Tibial nerve (tissue), 4 donors: ENCODE measurements at places on chromosomes 11 and 22.
A peak's percentile ranks its signal among the peaks of the same experiment; 100 is the strongest.

GRCh38 chr11:35937111-35937510 lies 6.8 kb upstream of the LDLRAD3 start:
- no peaks in the 10 kb centered on the region for H3K4me1 ChIP-seq
- H3K27ac ChIP-seq = no peak overlapping the region
- H3K36me3 ChIP-seq = no peaks in the 10 kb centered on the region
- no peak overlapping the region for H3K4me3 ChIP-seq

GRCh38 chr11:75814677-75815344 lies at the start of gene UVRAG:
UVRAG (plus strand) TSS chr11:75815210; CDS start chr11:75815408, 198 bp downstream.
- peak within 1 kb of the TSS; percentile 68 for H3K27ac ChIP-seq
- no peaks in the 10 kb centered on the region for H3K36me3 ChIP-seq
- peaks cover 17% of the 10 kb centered on the region for H3K4me1 ChIP-seq
- H3K4me3 ChIP-seq = peak within 1 kb of the TSS; percentile 98
- no peaks in the 10 kb centered on the region for H3K27me3 ChIP-seq

DNA sequence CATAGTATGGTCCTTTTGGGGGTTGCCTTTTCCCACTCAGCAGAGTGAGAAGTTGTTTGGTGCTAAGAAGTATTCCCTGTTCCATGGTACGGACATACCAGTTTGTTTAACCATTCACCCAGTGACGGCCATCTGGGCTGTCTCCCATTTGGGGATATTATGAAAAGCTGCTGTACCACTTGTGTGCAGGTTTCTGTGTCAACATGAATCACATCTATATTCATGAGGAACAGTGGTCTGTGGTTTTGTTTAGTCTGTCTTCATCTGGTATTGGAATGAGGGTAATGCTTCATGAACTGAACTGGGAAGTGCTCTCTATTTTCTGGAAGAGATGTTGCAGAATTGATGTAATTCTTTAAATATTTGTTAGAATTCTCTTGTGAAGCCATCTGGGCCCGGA lies 89.5 kb downstream of the TRMU start:
- no peaks in the 10 kb centered on the region for H3K36me3 ChIP-seq
- no peaks in the 10 kb centered on the region for H3K4me1 ChIP-seq
- peaks cover 13% of the 10 kb centered on the region for H3K27me3 ChIP-seq
- DNase-seq = no peak

DNA sequence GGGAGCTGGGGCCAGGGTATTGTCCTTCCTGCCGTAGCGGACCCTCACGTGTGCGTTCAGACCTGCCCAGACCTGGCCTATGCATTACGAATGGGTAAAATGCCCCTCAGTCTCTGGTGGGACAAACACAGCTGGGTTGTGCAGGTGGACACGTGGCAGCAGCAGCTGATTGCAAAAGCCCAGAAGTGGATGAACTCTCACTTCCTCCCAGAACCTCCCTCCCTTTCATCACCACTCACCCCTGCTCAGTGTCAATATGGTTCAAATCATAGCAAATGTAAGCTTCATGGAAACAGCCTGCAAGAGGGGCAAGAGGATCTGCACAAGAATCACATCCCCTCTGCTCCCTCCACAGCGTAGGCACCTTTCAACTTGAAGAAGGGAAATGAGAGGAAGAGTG lies 352.1 kb downstream of the OPCML start:
- no peaks in the 10 kb centered on the region for H3K4me1 ChIP-seq

DNA sequence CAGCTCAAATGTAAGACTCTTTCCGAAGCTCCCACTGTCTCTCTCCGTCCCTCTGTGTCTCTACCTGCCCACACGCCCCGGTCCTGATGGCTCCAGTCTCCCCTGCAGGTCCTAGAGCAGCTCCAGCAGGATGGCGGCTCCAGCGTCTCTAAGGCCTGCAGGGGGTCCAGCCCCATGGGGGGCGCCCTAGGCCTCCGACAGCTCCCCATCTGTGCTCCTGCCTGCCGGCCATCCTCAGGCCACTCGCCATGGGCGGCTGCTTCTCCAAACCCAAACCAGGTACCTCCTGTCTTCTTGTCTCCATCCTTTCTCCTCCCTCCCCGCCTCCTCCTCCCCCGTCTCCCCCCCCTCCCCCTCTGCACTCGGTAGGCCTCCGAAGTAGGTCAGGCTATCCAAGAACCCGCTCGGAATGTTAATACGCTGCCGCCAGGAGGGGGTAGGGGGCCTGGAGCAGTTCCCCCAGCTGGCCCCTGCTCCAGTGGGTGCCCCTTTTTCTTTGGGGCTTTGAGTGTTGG lies 699 bp downstream of the AIFM3 start:
- DNase-seq = no peak
- no peak overlapping the region for H3K4me3 ChIP-seq
- no peaks in the 10 kb centered on the region for H3K4me1 ChIP-seq
- no peaks in the 10 kb centered on the region for H3K36me3 ChIP-seq
- no peak overlapping the region for H3K27ac ChIP-seq

GRCh38 chr11:66878474-66878873 lies 21.6 kb downstream of the LRFN4 start:
- H3K4me1 ChIP-seq = peaks cover 34% of the 10 kb centered on the region
- no peaks in the 10 kb centered on the region for H3K27me3 ChIP-seq
- no peak overlapping the region for H3K4me3 ChIP-seq
- no peak for DNase-seq
- H3K36me3 ChIP-seq = no peaks in the 10 kb centered on the region
- no peak overlapping the region for H3K27ac ChIP-seq

DNA sequence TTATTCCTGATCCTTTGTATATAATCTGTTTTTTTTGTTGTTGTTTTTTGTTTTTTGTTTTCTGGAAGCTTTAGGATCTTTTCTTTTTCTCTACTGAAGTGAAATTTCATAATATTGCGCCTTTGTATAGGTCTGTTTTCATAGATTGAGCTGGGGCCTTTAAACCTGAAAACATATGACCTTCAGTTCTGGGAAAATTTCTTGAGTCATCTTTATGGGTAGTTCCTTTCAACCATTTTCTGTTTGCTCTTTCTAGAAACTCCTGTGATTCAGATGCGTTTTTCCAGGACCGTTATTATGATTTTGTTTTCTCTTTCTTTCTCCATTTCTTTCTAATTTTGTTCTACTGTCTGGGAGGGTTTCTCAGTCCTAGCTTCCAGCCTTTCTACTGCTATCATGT lies 43.7 kb downstream of the BSX start:
- H3K4me1 ChIP-seq = no peaks in the 10 kb centered on the region
- no peak overlapping the region for H3K27ac ChIP-seq
- no peaks in the 10 kb centered on the region for H3K27me3 ChIP-seq
- no peaks in the 10 kb centered on the region for H3K36me3 ChIP-seq

DNA sequence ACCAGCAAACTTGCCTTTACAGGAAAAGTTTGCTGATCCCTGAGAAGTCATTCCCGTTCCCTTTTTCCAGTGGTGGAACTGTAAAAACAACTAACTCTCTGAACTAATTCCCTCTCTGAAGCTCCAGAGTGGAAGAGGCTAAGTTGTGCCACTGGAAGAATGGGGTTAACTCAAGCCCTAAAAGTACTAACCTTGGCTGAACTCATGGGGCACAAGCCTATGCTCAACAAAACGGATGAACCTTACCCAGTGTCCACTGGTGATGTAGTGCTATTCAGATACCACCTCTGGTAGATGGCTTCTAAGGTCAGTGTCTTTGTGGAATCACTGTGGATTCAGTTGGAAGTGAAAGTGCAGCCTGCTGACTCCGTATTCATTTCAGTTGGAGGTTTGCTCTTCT lies 59.9 kb upstream of the GNAZ start:
- no peak overlapping the region for H3K27ac ChIP-seq
- H3K27me3 ChIP-seq = no peaks in the 10 kb centered on the region
- H3K4me3 ChIP-seq = no peak overlapping the region
- H3K4me1 ChIP-seq = no peaks in the 10 kb centered on the region

GRCh38 chr11:128130052-128130451 lies 457.3 kb downstream of the ETS1 start:
- H3K36me3 ChIP-seq = no peaks in the 10 kb centered on the region
- no peaks in the 10 kb centered on the region for H3K4me1 ChIP-seq
- H3K27ac ChIP-seq = no peak overlapping the region
- no peak overlapping the region for H3K4me3 ChIP-seq

DNA sequence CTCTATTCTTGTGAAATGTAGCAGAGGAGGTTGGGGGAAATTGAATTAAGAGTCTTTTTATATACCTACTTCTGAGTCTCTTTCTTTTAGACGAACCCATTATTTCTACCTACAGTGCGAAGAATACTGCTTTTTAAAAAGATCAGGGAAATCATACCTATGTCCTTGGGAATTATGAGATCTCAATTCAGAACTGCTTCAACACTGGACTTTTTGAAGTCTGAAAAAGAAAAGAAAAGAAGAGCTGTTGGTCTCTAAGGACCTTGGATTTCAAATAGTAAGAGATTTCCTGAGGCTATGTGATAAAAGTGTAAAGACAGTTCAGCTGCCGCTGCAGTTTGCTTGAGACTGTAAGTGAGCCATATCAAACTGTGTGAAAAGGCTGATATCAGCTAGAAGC lies 3.7 kb upstream of the OR5B21 start:
- H3K4me1 ChIP-seq = no peaks in the 10 kb centered on the region
- no peak overlapping the region for H3K27ac ChIP-seq
- H3K4me3 ChIP-seq = no peak overlapping the region
- no peaks in the 10 kb centered on the region for H3K27me3 ChIP-seq
- no peaks in the 10 kb centered on the region for H3K36me3 ChIP-seq

DNA sequence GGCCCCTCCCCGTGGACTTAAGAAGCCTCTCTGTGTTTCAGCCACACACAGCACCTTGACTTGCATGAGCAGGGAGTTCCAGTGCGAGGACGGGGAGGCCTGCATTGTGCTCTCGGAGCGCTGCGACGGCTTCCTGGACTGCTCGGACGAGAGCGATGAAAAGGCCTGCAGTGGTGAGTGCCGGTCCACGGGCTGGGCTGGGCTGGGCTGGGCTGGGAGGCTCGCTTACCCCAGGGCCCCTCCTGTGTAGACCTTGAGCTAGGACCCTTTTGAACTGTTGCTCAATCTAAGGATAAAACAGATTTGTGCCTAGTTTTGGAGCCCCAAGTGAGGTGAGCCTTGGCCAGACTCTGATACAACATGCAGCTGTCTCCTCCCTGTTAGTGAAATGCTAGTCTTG lies 151.4 kb upstream of the SORL1-AS1 start:
- no peaks in the 10 kb centered on the region for H3K4me1 ChIP-seq
- DNase-seq = no peak
- H3K27me3 ChIP-seq = no peaks in the 10 kb centered on the region
- no peaks in the 10 kb centered on the region for H3K36me3 ChIP-seq

DNA sequence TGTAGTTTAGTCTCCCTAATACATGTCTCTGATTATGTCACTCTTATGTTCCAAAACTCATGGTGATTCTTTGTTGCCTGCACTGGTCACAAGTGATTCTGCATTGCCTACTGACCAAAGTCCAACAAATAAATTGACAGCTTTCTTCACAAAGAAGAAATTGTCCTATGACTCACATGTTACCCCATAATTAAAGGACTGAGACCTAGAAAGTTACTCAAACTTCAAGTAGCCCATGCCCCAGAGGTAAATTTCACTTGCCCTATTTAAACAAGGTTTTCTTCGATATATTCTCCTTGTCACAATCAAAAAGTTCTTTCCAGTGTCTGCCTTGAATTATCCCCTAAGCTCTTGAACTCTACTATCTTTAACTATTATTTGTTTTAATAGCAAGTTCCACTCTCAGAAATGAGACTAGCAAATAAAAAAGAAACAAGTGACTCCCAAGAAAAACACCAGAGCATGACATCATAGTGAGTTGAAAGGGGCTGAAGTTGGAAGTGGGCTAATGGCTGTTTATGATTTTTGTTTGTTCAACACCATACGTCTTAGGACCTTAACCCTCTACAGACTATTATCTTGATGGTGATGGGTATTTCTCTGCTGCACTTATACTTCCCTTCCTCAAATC lies 94.5 kb upstream of the BLID start:
- peak overlapping the region; percentile 93 for H3K27ac ChIP-seq
- no peak overlapping the region for H3K4me3 ChIP-seq
- no peaks in the 10 kb centered on the region for H3K4me1 ChIP-seq

GRCh38 chr11:109378034-109378433 lies 44.0 kb upstream of the C11orf87 start:
- peak overlapping the region; percentile 20 for H3K27ac ChIP-seq
- H3K27me3 ChIP-seq = no peaks in the 10 kb centered on the region
- H3K4me3 ChIP-seq = no peak overlapping the region
- DNase-seq = no peak
- no peaks in the 10 kb centered on the region for H3K4me1 ChIP-seq
- no peaks in the 10 kb centered on the region for H3K36me3 ChIP-seq

DNA sequence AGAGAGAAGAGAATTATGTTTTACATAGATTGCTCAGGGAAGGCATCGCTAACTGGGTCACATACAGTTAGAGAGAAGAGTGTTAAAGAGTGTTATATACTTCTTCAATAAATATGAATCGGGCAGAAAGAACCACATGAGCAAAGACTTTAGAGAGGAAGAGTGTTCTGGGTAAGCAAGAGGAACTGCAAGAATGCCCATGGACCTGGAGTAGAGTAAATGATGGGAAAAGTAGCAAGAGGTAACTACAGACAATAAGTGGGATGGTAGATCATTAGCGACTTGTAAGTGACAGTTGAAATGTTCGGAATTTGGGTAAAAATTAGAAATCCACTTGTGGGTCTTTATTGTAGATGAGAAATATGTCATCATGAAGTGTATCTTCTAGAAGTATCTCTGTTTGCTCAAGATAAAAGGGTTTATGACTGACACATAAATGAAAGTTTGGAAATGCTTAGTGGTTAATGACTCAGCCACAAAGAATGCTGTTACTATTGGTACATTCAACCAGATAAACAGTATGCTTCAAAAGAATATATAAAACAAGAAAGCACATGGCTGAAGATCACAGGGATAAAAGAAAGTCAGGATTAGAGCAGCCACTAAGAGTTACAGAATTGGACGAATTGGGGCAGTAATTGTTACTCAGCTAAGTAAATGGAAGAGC lies 229.3 kb downstream of the CASP12 start:
- H3K27ac ChIP-seq = no peak overlapping the region
- H3K36me3 ChIP-seq = no peaks in the 10 kb centered on the region
- H3K27me3 ChIP-seq = no peaks in the 10 kb centered on the region
- DNase-seq = no peak
- peaks cover 4% of the 10 kb centered on the region for H3K4me1 ChIP-seq

- no peak overlapping the region for H3K27ac ChIP-seq
- H3K27me3 ChIP-seq = no peaks in the 10 kb centered on the region
- peaks cover 30% of the 10 kb centered on the region for H3K36me3 ChIP-seq
- no peak overlapping the region for H3K4me3 ChIP-seq
- no peak for DNase-seq
- peaks cover 36% of the 10 kb centered on the region for H3K4me1 ChIP-seq
Measured at GRCh38 chr11:126284829-126285228, 1.9 kb downstream of the TIRAP start.
